ENCODE measurements at places on chromosomes 4 and X.

- DNase-seq: no peak
Observed at GRCh38 chr4:169201222-169202144, 69.3 kb downstream of the SH3RF1 start.

- no peak for DNase-seq
Observed at GRCh38 chrX:71666240-71667223, 814 bp upstream of the LOC101059915 start.

DNA sequence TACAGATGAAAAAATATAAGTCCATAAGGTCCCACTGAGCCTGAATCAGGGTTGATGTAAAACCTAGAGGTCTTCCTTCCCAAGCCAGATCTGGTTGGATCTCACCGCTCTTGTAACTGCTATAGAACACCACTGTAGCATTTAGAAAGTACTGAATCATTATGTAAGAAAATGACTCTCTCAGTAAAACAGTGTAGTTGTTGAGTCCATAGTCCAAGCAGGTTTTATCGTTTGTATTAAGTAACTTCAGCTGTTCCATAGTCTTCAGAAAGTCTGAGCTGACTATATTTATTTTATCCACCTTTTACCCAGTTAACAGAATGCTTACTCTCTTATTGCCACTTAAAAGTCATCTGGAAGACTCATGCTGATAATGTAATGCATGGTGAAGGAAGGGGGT lies 82.2 kb downstream of the POLA1 start:
- DNase-seq: no peak

DNA sequence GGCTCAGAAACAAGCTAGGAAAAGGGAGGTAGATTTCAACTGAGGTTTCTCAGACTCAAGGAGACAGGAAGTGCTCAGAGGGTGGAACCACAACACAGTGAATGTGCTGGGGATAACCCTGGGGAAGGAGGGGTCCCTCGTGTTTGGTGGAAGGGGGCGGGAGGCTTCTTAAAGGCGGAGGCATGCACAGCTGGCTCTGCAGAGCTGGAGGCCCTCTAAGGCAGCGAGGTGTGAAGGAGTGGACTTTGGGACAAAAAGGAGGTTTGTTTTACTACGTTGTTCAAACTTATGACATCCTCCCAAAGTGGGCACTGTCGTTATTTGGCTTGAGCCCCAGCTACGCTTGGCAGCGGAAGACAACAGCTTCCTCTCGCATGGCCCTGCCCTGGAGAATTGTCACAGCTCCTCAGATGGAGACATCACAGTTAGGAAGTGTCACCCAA lies 21.7 kb upstream of the MTM1 start:
- DNase-seq: peak; percentile 20

- DNase-seq: no peak
Observed at GRCh38 chr4:119321921-119322687, at the start of gene FABP2. Gene FABP2 (minus strand): TSS chr4:119322138. CDS start chr4:119322102, 36 bp downstream.

- no peak for DNase-seq
Observed at GRCh38 chr4:62513306-62513705, 1313.2 kb downstream of the ADGRL3 start.

DNA sequence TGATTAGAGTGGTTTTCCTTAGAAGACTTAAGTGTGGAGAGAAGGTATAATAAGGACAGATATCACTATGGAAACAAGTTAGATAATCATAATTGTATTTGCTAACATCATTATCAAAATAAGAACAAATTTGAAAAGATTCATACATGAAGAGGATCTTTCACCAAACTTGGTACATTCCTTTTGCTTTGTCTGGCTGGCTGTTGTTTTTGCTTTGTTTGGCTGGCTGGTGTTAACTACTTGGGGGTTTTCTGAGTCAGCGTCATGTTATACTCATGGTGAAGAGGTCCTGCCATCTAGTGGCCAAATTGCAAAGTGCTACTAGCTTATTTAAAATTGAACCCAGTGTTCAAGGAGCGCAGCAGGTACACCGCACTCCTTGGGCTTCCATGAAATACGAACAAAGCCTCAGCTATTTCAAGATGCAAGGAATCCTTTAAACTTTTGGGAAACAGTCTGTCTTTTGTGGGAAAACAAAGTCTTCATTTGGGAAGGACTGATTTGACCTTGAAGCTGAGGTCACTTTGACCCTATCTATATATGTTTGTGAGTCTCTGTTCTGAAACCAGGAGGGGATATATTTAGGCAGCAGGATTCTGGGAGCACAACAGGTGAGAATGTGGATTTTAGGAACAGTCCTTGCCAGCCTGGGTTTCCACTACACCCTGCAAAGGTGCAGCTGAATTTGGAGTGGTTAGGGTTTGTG lies 129.7 kb downstream of the PLS3 start:
- peak; percentile 21 for DNase-seq

GRCh38 chr4:2136726-2137125 lies 77.6 kb downstream of the NAT8L start:
- DNase-seq: no peak

DNA sequence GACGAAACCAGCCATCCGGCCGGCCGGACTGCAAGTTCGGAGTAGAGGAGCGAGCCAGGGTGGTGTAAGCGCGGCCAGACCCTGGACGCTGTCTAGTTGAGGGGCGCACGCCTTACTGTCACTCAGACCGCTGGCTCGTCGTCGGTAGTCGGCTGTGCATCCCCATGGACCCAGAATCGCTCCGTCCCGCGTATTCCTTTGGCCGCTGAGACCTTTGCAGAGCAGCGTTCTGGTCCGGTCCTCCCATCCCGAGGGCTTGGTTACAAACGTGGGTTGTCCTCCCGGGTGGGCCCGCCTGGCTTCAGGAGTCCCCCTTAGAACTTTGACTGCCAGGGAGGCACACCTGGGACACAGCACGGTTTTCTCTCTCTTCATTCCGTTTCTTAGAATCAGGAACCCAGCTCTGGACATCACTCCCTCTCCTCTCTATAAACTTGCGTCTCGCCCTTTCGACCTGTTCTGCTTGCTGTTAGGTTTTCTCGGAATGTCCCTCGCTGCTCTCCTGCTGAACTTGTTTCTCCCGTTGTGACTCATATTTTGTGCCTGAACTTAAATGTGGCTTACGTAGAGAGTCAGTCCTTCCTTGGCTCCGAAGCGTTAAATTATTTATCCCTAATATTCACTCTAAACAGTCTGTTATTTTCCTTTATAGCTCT lies 672 bp downstream of the PGM2 start:
- no peak for DNase-seq

DNA sequence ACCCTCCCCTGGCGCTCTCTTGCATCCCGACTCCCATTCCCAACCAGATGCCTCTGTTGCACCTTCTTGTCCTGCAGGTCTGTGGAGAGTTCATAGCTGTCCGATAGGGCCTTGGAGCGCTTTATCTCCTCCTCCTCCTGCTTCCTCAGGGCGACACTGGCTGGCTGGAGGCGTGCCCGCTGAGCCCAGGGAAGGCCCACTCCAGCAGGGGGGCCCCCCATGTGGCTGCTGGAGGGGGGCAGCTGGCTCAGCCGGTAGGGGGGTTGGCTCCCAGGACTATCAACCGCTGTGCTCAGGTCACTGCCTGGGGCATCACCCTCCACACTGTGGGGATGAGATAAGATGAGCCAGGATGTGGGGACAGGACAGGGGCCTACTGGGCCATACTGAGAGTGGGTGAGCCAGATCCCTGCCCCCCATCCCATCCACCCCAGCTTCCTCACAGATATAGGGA lies 25.6 kb downstream of the IQSEC2 start:
- no peak for DNase-seq

GRCh38 chr4:179843370-179843769 lies 2399.8 kb upstream of the TENM3 start:
- no peak for DNase-seq

DNA sequence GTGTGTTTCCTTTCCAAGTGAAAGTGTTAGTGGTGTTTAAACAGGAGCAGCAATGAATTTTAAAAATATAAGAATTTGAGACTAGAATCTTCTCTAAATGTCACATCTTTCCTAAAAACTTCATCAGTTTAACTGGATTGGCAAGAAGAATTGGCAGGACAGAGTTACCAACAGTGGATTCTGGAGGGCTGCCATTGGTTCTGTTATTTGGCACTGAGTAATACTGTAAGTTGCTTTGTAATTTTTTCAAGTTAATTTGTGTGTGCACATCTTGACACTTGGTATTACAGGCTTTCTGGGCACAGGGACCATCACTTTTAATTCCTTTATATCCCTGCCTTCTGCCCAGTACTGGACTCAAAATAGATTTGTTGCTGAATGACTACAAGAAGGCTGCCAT lies 4.5 kb upstream of the GPRIN3 start:
- no peak for DNase-seq

DNA sequence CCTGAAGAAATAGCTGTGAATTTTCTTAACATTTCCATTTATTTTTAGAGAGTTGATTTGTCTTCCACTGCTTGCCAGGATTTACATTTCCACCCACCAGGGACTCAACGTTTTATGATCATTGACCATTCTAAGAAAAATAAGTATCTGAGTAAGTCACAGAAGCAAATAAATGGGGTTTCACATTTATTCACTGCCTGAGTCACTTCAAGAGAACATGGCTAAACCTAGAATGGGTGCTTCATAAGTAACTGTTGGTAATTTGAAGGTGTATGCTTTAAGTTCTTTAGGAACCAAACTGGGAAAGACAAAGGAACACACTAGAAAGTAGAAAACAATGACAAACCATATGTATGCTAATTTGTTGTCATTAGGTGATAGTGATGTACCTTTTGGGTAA lies 43.2 kb upstream of the GRIA3 start:
- no peak for DNase-seq

GRCh38 chr4:119709418-119709817 lies 80.8 kb upstream of the PDE5A start:
- no peak for DNase-seq

DNA sequence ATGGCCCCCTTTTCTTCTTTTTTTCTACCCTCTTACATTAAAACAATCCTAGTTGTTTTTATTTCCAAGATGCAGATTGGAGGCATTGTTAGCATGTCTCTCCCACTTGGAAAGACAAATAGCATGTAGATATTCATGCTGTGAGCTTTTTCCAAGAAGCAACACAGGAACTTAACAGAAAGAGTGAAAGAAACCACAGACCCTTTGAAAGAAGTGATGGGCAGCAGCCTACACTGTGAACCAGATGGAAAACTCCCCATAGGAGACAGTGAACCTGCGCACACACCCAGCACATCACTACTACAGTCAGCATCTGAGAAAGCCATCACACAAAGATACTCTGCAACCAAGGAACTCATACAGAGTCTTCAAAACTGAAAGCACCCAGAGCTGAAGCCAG lies 17.8 kb downstream of the CT47C1 start:
- no peak for DNase-seq

DNA sequence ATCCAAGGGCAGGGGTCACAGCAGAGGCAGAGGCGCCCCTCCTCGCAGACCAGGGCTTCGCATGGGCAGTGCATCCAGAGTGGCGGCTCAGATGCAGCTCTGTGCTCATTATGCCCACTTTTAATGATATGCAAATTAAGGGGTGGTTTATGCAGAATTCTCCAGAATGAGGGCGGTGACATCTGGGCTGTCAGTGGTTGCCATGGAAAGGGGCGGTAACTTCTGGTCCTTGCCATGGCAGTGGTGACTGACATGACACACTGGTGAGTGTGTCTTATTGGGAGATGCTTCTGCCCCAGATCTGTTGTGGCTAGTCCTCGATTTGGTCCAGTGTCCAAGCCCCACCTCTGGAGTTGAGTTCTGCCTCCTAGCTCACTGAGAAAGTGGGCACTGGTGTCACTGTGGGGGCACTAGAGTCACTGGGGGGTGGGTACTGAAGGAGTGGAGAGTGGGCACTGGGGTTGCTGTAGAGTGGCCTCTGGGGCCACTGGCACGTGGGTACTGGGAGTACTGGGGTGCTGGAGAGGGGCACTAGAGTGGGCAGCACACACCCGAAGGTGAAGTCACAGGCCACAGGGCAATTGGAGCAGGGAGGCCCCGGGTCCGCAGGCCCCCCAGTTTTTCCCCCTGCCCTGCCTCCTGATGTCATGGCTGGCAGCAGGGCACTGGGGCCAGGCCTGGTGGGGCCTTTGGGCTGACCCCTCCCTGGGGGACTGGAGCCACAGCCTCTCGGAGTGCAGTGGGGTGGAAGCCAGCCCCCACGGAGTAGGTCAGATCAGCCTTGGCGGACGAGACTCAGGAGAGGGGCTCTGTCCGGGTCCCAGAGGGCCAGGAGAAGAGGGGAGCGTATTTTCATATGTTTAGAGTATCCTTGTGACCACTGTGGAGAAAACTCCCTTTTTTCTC lies 98.6 kb upstream of the NKX1-1 start:
- no peak for DNase-seq

DNA sequence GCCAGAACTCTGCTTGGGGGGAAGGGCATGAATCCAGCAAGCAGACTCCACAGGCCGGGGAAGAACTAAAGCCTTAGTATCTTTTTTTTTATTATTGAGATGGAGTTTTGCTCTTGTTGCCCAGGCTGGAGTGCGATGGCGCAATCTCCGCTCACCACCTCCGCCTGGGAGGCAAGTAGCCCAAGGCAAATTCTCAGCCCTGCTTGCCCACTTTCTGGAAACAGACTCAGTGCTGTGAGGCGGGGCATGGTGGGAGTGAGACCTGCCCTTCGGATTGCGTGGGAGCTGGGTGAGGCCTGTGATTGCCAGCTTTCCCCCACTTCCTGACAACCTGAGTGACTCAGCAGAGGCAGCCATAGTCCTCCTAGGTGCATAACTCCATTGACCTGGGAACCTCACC lies 348.8 kb downstream of the GASK1B start:
- no peak for DNase-seq

DNA sequence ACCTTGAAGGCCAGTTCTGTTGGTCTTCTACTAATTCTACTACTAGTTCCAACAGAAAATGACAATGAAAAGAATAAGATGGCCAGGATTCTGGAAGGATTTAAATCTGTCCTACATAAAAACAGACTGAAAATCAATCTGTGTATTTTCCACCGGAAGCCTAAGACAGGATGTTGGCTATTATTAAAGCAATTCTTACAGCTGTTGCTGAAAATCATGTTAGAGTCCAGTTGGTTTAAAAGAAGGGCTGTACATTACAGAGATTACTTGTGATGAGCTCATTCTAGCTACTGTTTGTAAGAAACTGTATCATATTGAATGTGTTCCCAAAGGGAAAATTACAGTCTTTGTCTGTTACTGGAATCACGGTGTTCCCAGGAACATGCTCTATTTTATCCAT lies 54.8 kb upstream of the MAGEB16 start:
- no peak for DNase-seq

GRCh38 chr4:38957261-38957815 lies 74.9 kb downstream of the TMEM156 start:
- DNase-seq: no peak

- DNase-seq: no peak
Observed at GRCh38 chr4:78613522-78614321, 62.2 kb downstream of the ANXA3 start.

- no peak for DNase-seq
Observed at GRCh38 chr4:21092531-21092930, 392.3 kb downstream of the PACRGL start.

GRCh38 chrX:32118832-32119231 lies 1047.0 kb upstream of the FTHL17 start:
- no peak for DNase-seq

GRCh38 chrX:43813898-43814297 lies 68.4 kb downstream of the MAOB start:
- DNase-seq: peak; percentile 0

- no peak for DNase-seq
Observed at GRCh38 chrX:13059637-13060499, 15.4 kb upstream of the FAM9C start.
